Left ventricle myocardium inferior (tissue), 1 donor: ENCODE measurements at places on chromosomes 4 and X. TPM values are rescaled to one million over a fixed set of nuclear protein-coding genes. Genes with fewer than 3 reads are reported as not detected.
A peak's percentile ranks its signal among the peaks of the same experiment; 100 is the strongest.

- no peak for DNase-seq
- no peaks in the 10 kb centered on the region for H3K27me3 ChIP-seq
- no peaks in the 10 kb centered on the region for H3K36me3 ChIP-seq
- H3K4me1 ChIP-seq: no peaks in the 10 kb centered on the region
- no peak overlapping the region for H3K4me3 ChIP-seq
- no peak overlapping the region for H3K27ac ChIP-seq
Measured at GRCh38 chrX:25873196-25873595, 264.9 kb upstream of the MAGEB18 start.

DNA sequence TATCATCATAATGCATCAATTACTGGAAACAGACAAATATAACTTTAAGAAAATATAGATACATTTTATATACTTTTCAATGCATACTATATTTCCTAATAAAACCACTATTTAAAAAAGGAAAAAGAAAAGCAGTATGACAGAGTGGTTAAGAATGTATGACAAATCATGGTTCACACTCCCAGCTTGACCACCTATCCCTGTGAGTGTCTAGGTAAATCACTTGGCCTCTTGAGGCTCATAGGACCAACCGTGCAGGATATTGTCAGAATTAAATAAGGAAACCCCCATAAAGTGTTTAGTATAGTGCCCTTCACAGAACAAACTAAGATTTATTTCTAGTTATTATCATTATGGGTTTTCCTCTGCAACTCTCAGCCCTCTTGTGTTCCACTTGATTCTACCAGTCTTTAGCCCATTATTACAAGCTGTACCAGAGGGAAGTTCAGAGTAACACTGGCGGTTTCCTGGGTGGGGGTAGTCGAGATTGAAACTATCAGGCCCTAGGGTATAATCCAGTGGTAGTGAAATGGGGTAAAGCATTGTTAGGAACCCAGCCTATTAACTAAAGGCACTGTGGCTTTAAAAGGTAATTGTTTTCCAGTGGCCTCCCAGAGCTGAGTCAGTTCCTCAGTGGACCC lies 55.5 kb upstream of the PAK3 start:
- H3K4me3 ChIP-seq: no peak overlapping the region
- no peaks in the 10 kb centered on the region for H3K4me1 ChIP-seq
- no peaks in the 10 kb centered on the region for H3K36me3 ChIP-seq

Gene DGAT2L6
- total RNA-seq: not detected

DNA sequence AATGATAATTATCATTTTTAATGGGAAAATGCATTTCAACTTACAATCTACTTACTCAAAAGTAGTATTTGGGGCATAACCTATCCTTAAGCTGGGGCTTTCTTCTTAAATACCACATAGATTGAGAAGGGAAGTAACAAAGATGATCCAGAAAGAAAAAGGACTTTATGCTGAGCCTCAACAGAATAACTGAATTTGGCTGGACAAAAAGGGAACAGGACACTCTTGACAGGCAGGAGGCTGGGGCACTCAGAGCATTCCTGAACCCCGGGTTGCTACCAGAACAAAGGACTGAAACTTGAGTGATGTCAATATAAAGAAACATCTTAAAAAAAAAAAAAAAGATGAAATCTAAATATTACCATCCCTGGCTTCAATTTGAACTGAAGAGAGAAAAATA lies 23.9 kb downstream of the RELL1 start:
- peak overlapping the region; percentile 72 for H3K27ac ChIP-seq

DNA sequence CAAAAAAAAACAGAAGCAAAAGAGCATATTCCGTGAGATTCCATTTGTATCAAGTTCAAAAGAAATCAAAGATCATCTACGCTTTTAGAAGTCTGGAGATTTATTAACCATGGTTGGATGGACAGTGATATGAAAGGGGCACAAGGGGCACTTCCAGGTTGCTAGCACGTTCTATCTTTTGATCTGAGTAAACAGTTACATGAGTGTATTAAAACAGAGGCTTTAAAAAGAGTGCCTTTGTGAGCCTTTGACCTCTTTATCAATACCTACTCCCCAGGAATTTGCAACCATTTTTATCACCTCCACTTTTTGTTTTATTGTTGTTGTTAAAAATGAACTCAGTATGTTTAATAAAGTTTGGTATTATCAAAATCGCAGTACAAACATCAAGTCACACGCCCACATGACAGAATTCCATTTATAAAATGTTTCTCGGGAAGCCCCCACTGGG lies 72.4 kb upstream of the UCP1 start:
- H3K27ac ChIP-seq: peak overlapping the region; percentile 68
- peaks cover 50% of the 10 kb centered on the region for H3K36me3 ChIP-seq
- peak overlapping the region; percentile 35 for H3K4me3 ChIP-seq
- H3K27me3 ChIP-seq: no peaks in the 10 kb centered on the region
- peaks cover 10% of the 10 kb centered on the region for H3K4me1 ChIP-seq
